ENCODE measurements at places on chromosomes 3 and 15. TPM values are rescaled to one million over a fixed set of nuclear protein-coding genes. Genes with fewer than 3 reads are reported as not detected.

- DNase-seq: no peak
Observed at GRCh38 chr15:60580073-60580472, 101.1 kb upstream of the ICE2 start.

GRCh38 chr3:94064243-94064860 is 1.5 kb downstream of the NSUN3 start:
- no peak for DNase-seq

Gene XIRP1
- not detected for total RNA-seq

Gene SLC51A
- total RNA-seq: not detected

All from HT1080 (cell line).